ENCODE measurements at places on chromosomes 5 and 9.

- no peak for DNase-seq
These were observed 80.4 kb downstream of the TEK start for GRCh38 chr9:27189426-27189825.

GRCh38 chr5:96026406-96027041 lies 64.9 kb upstream of the ELL2 start:
- DNase-seq: no peak

DNA sequence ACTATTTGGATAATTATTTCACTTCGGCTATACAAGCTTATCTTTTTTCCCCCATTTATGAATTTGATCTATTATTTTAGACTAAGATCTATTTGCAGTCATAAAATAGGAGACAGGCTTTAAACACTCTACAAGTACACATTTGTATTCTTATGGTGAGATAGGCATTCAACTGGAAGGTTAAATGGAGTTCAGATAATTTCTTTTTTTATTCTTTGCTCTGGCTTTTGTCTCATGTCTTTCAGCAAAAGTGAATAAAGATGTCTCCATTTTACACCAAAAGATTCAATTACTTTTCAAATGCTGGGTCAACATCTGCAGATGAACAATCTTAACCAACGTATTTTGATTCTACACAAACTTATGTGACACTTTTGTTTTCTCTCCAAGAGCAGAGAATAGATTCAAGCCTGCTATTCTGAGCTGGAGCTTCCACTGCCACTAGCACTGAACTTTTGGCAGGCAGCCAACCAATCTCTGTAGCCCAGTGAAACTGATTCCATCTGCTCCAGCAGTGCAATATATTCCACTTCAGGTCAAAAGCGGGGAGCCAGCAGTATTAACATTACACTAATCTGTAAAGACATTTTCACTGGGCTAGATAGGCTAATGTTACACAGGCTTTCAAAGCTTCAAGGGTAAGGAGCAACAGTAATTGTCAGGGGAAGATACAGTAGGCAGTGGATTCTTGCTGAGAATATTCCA lies 452.0 kb upstream of the ZNF608 start:
- DNase-seq: no peak

GRCh38 chr5:156411185-156411613 lies 84.2 kb downstream of the SGCD start:
- DNase-seq: no peak

Measured in naive thymus-derived CD4-positive, alpha-beta T cell (primary cell).